ENCODE measurements at places on chromosomes 16 and 17.

- no peak for DNase-seq
Observed at GRCh38 chr16:53855056-53855455, 151.1 kb downstream of the FTO start.

DNA sequence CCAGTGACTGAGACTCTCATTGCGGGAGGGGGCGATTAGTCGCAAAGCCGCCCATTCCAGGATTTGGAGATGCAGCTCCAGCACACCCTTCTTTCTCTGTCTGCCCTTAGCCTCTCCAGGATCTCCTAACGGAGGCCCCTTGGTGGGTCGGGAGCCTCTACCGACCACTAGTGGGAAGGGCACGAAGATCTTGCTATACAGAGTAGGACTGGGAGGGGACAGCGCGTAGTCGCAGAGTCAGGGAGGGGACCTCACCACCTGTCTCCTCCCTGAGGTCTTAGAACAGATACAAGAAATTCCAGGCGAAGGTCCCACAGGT lies 588 bp upstream of the SMTNL2 start:
- no peak for DNase-seq

- DNase-seq, result no peak
Observed at GRCh38 chr17:41695134-41695661, 6.5 kb downstream of the EIF1 start.

GRCh38 chr16:86019446-86020047 lies 120.6 kb downstream of the IRF8 start:
- no peak for DNase-seq

GRCh38 chr16:53598511-53599275 lies 95.7 kb upstream of the AKTIP start:
- DNase-seq, result no peak

DNA sequence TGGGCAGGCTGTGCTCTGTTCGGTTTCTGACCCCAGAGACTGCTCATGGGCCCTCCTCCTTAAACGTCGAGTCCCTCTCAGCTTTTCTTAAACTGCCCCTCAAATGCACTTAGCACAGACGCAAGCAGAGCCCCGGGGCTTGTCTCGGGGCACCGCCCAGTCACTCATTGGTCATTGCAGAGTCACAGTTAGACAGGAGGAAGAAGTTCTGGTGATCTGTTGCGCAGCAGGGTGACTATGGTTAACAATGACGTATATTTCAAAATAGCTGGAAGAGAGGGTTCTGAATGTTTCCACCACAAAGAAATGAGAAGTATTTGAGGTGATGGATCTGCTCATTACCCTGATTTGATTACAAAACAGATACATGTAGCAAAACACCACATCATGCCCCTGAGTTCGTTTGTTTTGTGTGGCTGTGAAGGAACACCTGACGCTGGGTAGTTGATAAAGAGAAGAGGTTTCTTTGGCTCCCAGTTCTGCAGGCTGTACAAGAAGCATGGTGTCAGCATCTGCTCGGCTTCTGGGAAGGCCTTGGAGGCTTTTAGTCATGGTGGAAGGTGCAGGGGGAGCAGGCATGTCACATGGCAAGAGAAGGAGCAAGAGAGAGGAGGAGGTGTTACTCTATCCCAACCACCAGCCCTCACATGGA lies 387.4 kb downstream of the CPPED1 start:
- no peak for DNase-seq

GRCh38 chr16:364595-365491 lies 5.5 kb downstream of the MRPL28 start:
- no peak for DNase-seq

Measured in SHP77 (cell line).